ENCODE measurements at places on chromosomes 12 and 14.

- no peak for DNase-seq
Measured at GRCh38 chr12:89185889-89186288, 166.4 kb downstream of the DUSP6 start.

DNA sequence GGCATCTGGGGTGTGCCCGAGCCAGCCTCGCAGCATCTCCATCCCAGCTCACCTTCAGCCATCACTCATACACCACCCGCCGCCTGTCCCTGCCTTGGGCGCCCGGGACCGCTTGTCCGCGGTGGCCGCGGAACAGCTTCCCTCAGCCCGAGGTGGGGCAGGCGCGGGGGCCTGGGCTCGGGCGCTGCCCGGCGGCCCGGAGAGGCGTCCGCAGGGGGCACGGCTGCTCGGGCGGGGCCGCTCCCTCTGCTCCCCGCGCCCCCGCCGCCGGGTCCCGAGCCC lies 430 bp downstream of the SLC41A2 start:
- no peak for DNase-seq

GRCh38 chr12:25262389-25263074 lies 11.8 kb upstream of the KRAS start:
- no peak for DNase-seq

DNA sequence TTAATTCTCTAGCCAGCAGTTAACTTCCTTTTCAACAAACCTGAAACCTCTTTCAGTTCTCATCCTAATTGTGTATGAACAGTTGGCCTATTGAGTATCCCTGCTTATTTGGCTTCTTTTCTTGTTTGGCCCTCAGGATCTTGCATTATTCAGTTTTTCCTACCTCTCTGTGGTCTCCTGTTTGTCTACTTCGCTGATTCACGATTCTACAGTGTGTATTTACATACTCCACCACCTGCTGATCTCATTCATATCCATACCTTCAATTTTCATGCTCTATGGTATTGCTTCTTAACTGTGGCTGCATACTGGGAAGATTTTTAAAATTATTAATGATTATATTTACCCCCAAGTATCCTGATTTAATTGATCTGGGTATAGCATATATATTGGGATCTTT lies 56.4 kb downstream of the RASSF9 start:
- DNase-seq = no peak
